ENCODE measurements at places on chromosomes 7 and 10.

DNA sequence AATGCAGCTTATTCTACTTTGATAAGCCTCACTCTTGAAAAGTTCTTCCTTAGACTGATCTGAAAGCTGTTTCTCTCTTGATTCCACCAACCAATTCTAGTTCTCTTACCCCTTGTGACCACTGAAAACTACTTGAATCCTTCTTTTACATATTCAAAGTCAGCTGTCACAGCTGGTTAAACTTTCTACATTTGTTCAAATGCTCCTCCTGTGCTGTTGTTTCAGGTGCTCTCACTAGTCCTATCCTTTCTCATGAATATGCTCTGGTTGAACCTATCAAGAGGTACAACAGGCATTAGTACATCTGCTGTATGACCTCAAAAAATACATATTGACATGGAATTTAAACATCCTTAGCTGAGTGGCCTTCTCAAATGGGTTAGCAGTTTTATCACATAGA is 91.5 kb downstream of the MYO3A start:
- no peak for DNase-seq

DNA sequence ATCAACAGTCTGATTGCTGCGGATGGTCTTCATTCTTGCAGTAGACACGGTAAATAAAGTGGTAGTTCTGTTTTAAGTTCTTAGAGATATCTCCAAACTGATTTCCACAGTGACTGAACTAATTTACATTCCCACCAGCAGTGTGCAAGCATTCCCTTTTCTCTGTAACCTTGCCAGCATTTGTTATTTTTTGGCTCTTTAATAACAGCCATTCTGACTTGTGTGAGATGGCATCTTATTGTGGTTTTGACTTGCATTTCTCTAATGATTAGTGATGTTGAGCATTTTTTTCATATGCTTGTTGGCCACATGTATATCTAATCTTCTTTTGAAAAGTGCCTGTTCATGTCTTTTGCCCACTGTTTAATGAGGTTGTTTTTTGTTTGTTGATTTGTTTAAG is 30.2 kb upstream of the CXCL12 start:
- DNase-seq, result no peak

DNA sequence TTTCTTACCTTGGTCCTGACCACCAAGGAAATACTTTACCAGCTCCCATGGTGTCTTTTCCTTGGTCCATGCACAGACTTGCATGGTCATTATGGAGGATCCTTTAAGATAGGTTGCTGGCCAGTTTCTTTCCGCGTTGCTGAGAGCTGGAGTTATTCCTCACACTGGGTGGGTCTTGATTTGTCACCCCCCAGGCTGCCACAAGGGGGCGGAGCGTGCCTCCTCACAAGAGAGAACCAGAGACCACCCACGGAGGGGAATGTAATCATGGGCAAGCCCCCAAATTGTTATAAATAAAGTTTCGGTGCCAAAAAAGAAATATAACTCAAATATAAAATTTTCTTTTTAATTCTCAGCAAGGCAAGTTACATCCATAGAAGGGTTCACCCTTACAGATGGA is 10.5 kb upstream of the TRIM24 start:
- no peak for DNase-seq

DNA sequence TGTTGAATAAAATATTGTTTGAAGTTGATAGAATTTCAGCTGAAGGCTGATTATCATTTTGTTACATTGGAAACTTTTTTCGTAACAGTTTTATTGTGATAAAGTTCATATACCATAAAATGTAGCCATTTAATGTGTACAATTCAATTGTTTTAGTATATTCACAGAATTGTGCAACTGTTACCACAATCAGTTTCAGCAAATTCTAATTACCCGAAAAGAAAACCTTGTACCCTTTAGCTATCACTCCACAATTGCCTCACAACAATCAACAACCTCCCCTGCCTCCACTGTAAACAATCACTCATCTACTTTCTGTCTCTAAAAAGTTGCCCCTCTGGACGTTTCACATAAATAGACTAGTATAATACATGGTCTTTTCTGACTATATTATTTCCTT is 179.7 kb upstream of the BET1 start:
- no peak for DNase-seq

GRCh38 chr10:97887399-97887798 is 37.8 kb downstream of the GOLGA7B start:
- DNase-seq, result no peak

GRCh38 chr10:116268976-116269375 is 4.0 kb downstream of the GFRA1 start:
- no peak for DNase-seq

DNA sequence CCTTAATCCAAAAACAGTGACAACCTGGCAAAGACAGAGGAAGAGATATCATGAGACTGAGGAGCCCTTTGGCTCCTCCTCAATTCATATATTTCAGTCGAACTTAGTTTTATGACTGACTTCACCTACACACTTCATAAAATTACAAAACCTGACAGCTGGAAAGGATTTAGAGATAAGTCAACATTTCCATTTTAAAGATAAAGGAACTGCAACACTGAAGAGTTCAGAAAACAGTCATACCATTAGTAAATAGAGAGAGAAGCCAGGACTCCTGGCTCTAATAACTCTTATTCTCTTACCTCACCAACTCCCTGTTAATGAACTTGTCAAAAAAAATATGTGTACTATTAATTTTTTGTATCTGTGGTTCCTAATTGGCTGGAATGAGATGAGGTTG is 141.0 kb upstream of the COL1A2 start:
- no peak for DNase-seq

GRCh38 chr7:92851732-92852131 is 15.4 kb upstream of the CDK6 start:
- no peak for DNase-seq

GRCh38 chr7:12706900-12707536 is 19.6 kb downstream of the ARL4A start:
- no peak for DNase-seq

- no peak for DNase-seq
Measured at GRCh38 chr7:114109304-114109703, 190.5 kb upstream of the PPP1R3A start.

DNA sequence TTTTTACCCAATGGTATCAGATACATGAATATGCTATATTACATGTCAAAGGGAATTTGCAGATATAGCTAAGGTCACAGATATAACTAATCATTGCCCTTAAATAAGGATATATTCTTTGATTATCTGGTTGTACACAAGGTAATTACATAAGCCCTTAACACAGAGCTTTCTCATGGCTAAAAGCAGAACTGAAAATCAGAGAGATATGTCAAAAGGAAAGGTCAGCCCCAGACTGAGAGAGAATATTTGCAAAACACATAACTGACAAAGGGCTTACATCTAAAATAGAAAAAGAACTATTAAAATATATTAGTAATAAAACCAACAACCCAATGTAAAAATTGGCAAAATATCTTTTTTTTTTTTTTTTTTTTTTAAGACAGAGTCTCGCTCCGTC is 1029.5 kb upstream of the LRRN3 start:
- no peak for DNase-seq

- no peak for DNase-seq
Measured at GRCh38 chr7:157009170-157009777, 1.2 kb downstream of the MNX1 start.

DNA sequence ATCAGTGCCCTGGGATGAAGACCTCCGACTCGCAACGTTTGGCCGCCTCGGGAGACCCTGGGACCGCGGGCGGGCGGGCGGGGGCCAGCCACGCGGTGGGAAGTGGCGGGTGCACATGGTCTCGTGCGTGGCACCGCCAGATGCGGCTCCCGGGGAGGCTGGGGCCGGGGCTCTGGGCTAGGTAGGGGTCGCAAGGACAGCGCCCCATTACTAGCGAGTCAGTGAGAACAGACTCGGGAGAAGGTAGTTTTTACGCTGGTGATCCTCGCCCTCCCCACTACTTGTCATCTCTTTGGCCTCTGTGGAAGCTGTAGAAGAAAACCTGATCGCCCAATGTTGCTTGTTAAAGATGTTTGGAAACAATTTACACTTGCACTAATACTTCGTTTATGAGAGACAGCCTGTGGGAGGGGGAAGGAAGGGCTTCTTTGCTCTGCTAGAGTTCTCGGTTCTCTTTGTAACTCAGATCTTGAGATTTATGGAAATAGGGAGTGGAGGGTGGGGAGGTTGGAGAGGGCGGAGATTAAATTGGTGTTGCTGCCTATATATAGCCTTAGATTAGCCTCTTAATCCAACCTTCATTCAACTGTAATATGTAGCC is 591 bp downstream of the BZW2 start:
- no peak for DNase-seq

GRCh38 chr10:124086787-124087671 is 6.4 kb downstream of the CHST15 start:
- DNase-seq, result no peak

Measured in posterior cingulate gyrus (tissue), 11 donors.